Karpas-422 (cell line): ENCODE measurements at places on chromosomes 1 and 21. TPM values are rescaled to one million over a fixed set of nuclear protein-coding genes. Genes with fewer than 3 reads are reported as not detected.

DNA sequence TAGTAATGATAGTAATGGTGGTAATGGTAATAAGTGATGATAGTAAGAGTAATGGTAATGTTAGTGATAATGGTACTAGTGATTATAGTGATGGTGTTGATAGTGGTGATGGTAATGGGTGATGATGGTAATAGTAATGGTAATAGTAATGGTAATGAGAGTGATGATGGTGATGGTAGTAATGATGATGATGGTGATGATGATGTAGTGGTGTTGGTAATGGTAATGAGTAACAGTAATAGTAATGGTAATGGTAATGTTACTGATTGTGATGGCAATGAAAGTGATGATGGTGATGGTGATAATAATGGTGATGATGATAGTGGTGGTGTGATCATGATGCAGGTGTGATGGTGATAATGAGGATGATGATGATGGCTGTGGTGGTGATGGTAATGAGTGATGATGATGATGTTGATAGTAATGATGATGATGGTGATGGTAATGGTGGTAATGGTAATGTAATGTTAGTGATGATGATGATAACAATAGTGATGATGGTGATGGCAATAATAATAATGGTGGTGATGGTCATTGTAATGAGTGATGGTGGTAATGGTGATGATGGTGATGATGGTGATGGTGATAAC is 235.0 kb downstream of the MATN1 start:
- H3K4me1 ChIP-seq = no peaks in the 10 kb centered on the region
- H3K36me3 ChIP-seq = no peaks in the 10 kb centered on the region
- no peak for DNase-seq
- no peak overlapping the region for H3K27ac ChIP-seq
- H3K4me3 ChIP-seq = no peak overlapping the region

DNA sequence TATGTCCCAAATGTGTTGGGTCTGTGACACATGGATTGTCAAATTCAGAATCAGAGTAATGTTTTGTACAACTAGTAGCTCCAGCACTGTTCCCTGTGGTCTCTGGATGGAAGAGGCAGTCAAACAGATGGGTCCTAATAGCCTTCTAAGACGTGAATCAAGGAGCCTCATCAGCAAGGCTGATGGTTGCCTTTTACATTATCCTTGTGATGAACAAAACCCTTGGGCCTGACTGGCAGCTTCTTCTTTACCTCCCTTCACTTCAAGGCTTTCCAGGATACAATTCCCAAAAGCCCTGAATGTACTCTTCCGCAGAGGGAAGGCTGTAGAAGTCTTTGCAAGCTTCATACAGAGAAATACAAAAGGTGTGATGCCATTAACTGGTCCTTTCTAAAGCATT is 633.3 kb downstream of the USP25 start:
- no peaks in the 10 kb centered on the region for H3K27me3 ChIP-seq
- H3K4me3 ChIP-seq = no peak overlapping the region
- DNase-seq = no peak
- no peaks in the 10 kb centered on the region for H3K4me1 ChIP-seq
- H3K27ac ChIP-seq = no peak overlapping the region
- H3K36me3 ChIP-seq = no peaks in the 10 kb centered on the region

DNA sequence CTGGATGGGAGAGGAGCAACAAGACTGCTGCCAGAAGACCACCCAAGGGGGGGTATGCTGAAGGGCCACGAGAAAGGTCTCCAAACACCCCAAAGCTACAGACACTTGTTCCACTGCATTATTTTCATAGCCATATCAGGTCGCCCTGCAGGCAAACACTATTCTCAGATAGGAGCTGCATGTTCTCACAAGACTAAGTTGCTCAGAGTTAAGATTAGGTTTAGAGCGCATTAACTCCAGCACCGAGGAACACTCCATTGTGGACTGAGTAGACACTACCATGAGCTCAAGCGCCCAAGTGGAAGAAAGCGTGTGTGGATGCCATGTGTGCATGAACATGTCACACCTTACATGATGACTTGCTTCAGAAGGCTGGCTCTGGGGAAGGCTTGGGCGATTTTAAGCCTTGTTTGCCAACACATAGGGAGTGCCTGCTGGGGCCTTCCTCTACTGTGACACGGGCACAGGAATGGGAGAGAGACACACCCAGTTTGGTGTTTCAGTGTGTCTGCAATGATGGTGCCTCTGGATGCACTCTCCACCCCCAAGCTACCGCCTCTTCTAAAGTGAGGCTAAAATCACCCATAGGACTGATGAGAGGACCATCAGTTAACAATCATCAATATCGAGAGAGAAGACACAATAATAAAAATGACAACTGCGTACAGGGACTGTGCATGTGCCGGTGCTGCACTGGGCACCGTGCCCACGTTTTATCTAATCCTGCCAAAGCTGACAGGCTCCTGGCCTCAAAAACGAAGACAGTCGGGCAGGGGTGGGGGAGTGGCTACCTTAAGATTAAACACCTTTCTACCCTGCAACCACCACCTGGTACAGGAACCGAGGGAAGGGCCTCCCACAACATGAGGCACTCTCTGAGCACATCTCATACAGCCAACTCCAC is 34.9 kb downstream of the SSBP3 start:
- no peaks in the 10 kb centered on the region for H3K27me3 ChIP-seq
- H3K4me3 ChIP-seq = no peak overlapping the region
- no peak for DNase-seq
- H3K4me1 ChIP-seq = peaks cover 11% of the 10 kb centered on the region
- no peak overlapping the region for H3K27ac ChIP-seq
- no peaks in the 10 kb centered on the region for H3K36me3 ChIP-seq

DNA sequence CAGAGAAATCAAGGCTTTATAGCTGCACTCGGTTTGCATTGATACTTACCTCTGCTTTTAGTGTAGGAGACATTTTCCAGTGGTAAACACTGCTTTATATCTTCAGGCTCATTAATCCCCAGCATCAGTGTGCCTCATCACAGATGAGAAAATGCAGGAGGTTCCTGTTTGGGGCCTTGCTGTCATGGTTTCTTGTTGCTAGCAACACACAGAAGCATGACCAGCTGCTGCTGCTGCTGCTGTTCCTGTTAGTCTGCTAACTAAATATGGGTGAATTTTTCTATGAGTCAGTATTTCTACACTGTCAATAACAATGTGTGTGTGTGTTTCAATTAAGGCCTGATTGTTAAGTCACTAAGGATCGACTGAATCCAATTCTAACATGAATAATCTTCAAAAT is 85.8 kb upstream of the RGS1 start:
- 0 out of 2 replicates have a peak overlapping the region, but pooled peaks have one; percentile 8 for H3K27ac ChIP-seq
- no peaks in the 10 kb centered on the region for H3K27me3 ChIP-seq
- no peak overlapping the region for H3K4me3 ChIP-seq
- peak; percentile 67 for DNase-seq
- H3K4me1 ChIP-seq = peaks cover 23% of the 10 kb centered on the region

GRCh38 chr1:20720631-20721091 is 2.9 kb upstream of the KIF17 start:
- H3K27ac ChIP-seq = no peak overlapping the region
- no peak overlapping the region for H3K4me3 ChIP-seq
- peaks cover 3% of the 10 kb centered on the region for H3K4me1 ChIP-seq
- no peaks in the 10 kb centered on the region for H3K27me3 ChIP-seq

DNA sequence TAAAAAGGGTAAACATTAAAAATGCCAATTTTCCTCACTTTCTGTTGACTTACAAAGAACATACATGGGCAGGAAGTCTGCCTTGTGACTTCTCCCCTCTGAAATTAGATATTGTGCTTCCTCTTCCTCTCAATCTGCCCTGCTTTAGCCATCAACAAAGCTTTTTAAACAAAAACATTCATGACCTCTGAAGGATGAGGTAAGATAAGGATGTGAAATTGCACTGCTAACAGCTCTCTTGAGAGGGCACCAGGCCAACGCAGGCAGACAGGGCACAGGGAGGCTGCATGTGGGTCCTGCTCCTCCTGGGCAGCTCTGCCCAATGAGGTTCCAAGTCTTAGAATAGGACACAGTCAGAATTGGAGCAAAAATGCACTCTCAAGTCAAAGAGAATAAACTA is 62.1 kb downstream of the DEGS1 start:
- H3K27ac ChIP-seq = peak overlapping the region; percentile 59
- H3K36me3 ChIP-seq = no peaks in the 10 kb centered on the region
- H3K4me3 ChIP-seq = no peak overlapping the region
- H3K27me3 ChIP-seq = no peaks in the 10 kb centered on the region
- peaks cover 10% of the 10 kb centered on the region for H3K4me1 ChIP-seq
- peak; percentile 46 for DNase-seq

- no peaks in the 10 kb centered on the region for H3K36me3 ChIP-seq
- DNase-seq = no peak
- no peak overlapping the region for H3K4me3 ChIP-seq
- H3K27ac ChIP-seq = no peak overlapping the region
Measured at GRCh38 chr1:101240041-101240430, 3.2 kb downstream of the S1PR1 start.

DNA sequence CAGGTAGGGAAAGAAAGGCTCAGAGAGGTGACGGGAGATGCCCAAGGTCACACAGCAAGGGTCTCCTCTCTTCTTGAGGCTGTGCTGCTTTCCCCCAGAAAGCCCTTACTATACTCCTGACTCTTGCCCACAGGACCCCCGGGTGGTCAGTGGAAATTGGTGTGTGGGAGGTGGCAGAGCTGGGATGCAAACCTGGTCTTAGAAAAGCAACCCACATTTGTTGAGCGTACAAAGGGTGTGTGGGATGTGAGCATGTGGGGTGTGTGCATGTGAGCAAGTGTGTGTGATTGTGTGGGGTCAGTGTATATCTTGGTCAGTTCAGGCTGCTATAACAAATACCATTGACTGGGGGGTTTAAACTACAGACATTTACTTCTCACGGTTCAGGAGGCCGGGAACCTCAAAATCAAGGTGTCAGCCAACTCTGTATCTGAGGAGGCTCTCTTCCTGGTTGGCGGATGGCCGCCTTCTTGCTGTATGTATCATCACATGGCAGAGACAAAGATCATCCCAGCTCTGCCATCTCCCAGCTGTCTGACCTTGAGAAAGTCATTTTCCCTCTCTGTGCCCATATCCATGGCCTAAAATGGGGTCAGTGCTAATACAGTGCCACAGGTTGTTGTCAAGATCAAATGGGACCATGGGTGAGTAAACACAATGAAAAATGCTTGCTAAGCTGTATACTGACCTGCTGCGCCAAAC is 268.5 kb downstream of the PTPRU start:
- no peak overlapping the region for H3K4me3 ChIP-seq
- H3K4me1 ChIP-seq = no peaks in the 10 kb centered on the region

DNA sequence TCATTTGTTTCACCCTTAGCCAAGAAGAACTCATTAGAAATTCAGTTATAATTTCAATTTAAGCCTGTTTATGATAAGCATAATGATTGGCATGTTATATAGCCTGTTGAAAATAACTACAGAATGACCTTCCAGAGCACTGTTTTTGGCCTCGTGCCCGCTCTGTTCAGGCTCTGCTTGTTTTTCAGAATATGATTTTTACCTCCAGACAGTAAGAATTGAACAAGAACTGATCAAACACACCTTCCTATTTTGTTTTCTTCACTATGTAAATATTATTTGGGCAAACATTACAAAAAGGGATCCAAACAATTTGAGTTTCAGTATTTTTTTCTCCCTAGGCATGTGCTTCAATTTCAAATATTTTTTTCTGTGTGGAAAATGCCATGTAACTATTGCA is 48.1 kb upstream of the ANGPTL1 start:
- H3K4me1 ChIP-seq = peaks cover 51% of the 10 kb centered on the region
- H3K36me3 ChIP-seq = peaks cover 94% of the 10 kb centered on the region
- no peaks in the 10 kb centered on the region for H3K27me3 ChIP-seq
- no peak for DNase-seq

DNA sequence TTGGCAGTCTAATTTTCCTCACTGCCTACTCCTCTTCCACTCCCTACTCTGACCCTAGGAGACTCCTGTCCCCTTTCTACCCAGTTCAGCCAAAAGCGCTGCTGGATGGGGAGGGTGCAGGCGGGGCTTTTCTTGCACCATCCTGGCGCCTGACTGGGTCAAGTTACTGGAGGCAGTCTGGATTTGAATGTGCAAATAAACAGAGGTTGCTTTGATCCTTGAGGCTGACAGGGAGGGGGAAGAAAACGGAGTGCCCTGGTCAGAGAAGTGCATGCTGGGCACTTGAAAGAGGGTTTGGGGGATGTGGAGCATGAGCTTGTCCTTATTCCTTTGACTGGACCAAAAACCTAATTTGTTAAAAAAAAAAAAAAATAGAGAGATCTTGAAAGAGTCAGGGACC is 76.8 kb upstream of the SOX13 start:
- H3K27ac ChIP-seq = no peak overlapping the region
- no peak overlapping the region for H3K4me3 ChIP-seq
- no peaks in the 10 kb centered on the region for H3K36me3 ChIP-seq
- H3K27me3 ChIP-seq = no peaks in the 10 kb centered on the region

The FCN3 gene
- total RNA-seq = not detected in 2 replicates

DNA sequence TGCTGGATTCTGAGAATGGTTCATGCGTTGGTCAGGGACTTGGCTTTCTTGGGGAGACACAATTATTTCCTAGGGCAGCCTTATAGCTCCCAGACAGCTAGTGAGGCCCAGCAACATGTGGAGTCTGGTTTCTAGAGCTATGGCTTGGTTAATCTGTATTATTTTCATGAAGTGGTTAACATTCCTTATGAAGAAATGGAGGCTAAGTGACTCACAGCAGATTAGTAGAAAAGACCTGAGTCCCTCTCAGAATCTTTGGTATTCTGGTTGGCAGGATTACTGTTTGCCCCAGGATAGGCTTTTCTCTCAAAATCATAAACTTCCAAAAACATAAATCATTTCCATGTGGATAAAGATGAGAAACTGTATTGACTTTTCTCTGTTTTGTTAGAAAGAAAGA is 42.3 kb downstream of the DUSP10 start:
- H3K4me3 ChIP-seq = no peak overlapping the region
- H3K36me3 ChIP-seq = no peaks in the 10 kb centered on the region

GRCh38 chr1:52615489-52616042 is 13.4 kb downstream of the GPX7 start:
- no peak for DNase-seq
- no peaks in the 10 kb centered on the region for H3K36me3 ChIP-seq
- no peaks in the 10 kb centered on the region for H3K4me1 ChIP-seq
- no peak overlapping the region for H3K4me3 ChIP-seq
- no peak overlapping the region for H3K27ac ChIP-seq

DNA sequence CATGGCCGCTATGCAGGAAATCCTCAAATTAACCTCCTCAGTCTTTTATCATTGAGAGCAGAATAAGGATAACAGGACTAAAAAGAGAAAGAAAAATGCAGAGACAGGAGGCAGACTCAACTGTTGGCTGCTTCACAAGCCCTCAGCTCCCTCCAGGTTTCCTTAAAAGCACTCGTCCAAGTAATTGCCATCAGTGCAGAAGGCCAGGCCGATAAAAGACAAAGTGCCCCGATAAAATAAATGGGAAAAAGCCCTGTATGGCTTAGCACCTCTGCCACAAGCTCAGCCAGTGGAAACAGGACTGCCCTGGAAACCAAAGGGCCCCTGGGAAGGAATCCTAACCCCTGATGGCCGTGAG is 8.1 kb downstream of the S100A6 start:
- peaks cover 6% of the 10 kb centered on the region for H3K4me1 ChIP-seq
- H3K27ac ChIP-seq = no peak overlapping the region
- DNase-seq = no peak
- no peaks in the 10 kb centered on the region for H3K36me3 ChIP-seq
- H3K27me3 ChIP-seq = no peaks in the 10 kb centered on the region

The PGBD5 gene
- not detected in 2 replicates for total RNA-seq

The MARK1 gene
- total RNA-seq = 0.90 and 1.3 TPM in 2 replicates

The KIF21B gene
- total RNA-seq = 0.22 TPM in 2 replicates
